ENCODE measurements at places on chromosomes 4 and X. TPM values are rescaled to one million over a fixed set of nuclear protein-coding genes. Genes with fewer than 3 reads are reported as not detected.

RPA4 gene
- 0.91 TPM for total RNA-seq

CENPVL2 gene
- 2.4 TPM for total RNA-seq

EOLA2 gene
- total RNA-seq, result 12.9 TPM

TRIM60 gene
- total RNA-seq, result not detected

STK32B gene
- 19.1 TPM for total RNA-seq

AGTR2 gene
- not detected for total RNA-seq

SPANXD gene
- total RNA-seq, result not detected

SLC16A2 gene
- 17.9 TPM for total RNA-seq

SPINK2 gene
- total RNA-seq, result not detected

GRCh38 chrX:132483951-132484350 lies 4.9 kb downstream of the MBNL3 start:
- DNase-seq, result no peak

DNA sequence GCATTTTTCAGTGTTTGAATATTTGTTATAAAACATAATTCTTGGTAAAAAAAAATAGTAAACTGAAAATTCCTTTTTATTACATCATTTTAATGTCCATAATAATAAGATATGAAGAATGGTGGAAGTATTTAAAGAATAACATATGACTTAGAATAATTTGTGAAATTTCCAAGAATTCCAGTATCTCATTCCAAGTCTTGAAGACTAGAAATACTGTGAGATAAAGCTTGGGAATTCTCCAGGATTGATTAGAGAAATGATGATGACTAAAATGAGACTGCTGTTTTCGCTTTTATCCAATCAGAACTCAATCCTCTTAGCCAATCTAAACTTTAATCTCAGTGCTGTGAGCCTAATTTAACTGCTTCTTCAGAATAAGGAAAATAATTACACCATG lies 184.2 kb upstream of the HCCS start:
- no peak for DNase-seq

GRCh38 chrX:79153348-79153747 lies 8.9 kb downstream of the GPR174 start:
- DNase-seq, result no peak

- no peak for DNase-seq
Observed at GRCh38 chr4:16449406-16449805, 223.1 kb upstream of the TAPT1 start.

GRCh38 chrX:120316587-120317283 lies 5.5 kb upstream of the TMEM255A start:
- no peak for DNase-seq

GRCh38 chr4:52825460-52826090 lies 36.5 kb upstream of the RASL11B start:
- DNase-seq, result no peak

GRCh38 chrX:53281321-53281822 lies at the start of gene IQSEC2:
Gene IQSEC2, minus strand, starts transcription at chrX:53281584.
- no peak for DNase-seq

DNA sequence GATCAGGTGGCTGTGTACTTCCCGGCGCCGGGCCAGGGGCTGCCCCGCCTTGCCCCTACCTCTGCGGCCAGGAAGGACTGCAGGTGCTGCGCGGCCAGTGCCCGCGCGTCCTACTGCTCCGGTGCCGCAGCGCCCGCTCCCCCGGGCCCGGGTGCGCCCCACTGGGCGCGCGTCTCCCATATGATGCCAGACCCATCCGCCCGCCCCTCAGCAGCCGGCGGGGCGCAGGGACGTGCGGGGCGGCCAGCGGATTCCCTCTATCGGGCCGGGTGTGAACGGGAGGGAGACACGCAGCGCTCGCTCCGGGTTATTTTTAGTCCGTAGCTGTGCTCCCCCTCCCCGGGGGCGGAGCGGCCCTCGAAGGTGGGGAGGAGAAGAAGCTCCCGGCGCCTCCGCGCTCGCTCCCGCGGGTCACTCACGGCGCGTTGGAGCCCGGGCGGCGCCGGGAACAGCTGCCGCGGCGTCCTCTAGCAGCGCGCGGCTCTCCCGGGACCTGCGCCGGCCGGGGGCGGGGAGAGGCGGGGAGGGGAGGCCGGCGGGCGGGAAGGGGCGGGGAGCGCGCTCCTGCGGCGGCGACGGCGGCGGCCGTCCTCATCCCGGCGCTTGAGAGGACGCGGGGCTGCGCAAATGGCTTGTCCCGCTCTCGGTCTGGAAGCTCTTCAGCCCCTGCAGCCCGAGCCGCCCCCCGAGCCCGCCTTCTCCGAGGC lies 103.6 kb downstream of the UCHL1 start:
- peak; percentile 71 for DNase-seq

- DNase-seq, result no peak
Observed at GRCh38 chr4:69484011-69484410, 11.7 kb downstream of the UGT2B4 start.

DNA sequence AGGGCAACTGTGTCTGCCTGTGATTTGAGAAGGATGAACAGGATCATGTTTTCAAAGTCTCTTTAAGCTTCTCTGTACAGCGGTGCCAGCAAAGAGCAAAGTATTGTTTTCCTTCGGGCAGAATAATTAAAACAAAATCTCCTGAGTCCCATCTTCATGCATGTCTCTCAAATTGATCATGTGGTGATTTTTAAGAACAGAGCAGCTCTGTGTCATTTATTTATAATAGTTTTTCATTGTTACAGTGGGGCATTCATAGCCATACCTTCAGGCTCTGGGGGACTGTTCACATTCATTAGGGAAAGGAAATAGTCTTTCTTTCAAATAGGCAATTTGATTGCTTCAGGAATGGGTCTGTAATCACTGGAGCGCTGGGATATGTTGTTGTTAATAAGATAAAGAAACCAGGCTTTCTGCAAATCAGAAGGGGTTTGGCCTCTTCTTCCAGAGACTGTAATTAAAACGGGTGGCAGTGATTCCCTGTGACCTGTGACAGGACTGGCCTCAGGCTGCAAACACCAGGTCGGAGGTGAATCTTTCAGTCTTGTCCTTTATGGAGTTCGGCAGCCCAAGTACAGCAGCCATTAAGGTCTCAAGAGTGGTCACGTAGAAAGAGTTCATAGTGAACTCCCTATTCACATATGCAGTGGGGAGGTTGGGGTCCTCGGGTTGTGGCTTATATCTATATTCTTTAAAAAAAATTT lies 29.3 kb upstream of the CBR4 start:
- no peak for DNase-seq

- no peak for DNase-seq
Observed at GRCh38 chr4:169770416-169770815, 12.7 kb upstream of the HPF1 start.

- no peak for DNase-seq
Observed at GRCh38 chrX:130902446-130902782, 595 bp downstream of the ENOX2 start.

- DNase-seq, result no peak
Observed at GRCh38 chrX:82230013-82230412, 1028.1 kb downstream of the SH3BGRL start.

GRCh38 chr4:114423582-114423981 lies 175.0 kb upstream of the UGT8 start:
- DNase-seq, result no peak

DNA sequence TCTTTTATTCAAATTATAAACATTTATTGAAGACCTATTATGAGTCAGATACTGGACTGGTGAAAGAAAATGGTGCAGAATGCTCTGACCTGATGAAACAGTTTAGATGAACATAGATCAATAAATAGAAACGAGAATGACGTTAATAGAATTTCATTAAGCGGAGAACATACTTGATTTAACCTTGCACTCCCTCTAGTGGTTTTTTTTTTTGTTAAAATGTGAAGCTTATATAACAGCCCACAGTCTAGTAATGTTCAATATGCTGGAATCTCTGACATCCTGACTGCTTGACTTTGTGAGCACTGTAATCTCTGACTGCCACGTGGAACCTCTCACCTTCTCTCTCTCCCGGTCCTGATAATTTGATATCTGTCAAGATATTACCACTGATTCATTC lies 32.3 kb downstream of the HDAC8 start:
- DNase-seq, result peak; percentile 47

GRCh38 chr4:66169341-66169740 lies 499.1 kb upstream of the EPHA5 start:
- DNase-seq, result no peak

DNA sequence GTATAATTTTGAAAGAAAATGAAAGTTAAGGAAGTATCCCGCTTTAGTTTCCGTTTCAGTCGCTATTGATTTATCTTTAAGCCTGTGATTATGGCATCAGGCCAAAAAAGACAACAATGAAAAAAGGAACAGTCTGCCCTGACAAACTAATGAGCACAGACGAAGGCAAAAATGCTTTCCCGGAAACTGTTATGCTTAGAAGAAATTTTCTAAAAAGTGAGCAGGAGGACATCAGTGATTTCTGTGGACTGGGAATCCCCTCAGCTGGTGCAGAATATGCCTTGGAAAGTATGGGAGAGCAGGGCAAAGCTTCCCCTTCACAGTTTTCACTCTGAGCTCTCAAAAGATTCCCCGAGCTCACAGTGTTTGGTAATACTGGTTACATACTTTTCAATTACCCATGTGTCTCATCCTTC lies 5.1 kb upstream of the CXCL10 start:
- DNase-seq, result no peak

GRCh38 chrX:119359618-119360382 lies 39.3 kb upstream of the SLC25A43 start:
- no peak for DNase-seq

DNA sequence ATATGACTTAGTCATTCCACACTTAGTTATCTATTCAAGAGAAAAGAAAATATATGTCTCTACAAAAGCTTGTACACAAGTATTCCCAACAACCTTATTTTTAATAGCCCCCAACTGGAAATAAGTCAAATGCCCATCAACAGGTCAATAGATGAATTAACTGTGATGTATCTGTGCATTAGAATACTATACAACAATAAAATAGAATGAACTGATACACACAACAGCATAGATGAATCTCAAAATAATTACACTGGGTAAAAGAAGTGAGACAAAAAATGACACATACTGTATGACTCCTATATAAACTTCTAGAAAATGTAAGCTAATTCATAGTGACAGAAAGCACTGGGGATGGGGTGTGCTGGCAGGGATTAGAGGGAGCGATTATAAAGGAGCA lies 354.1 kb upstream of the DIPK2B start:
- DNase-seq, result no peak

GRCh38 chrX:42746606-42747005 lies 31.4 kb downstream of the PPP1R2C start:
- no peak for DNase-seq

- no peak for DNase-seq
Observed at GRCh38 chr4:69748173-69748572, 12.2 kb downstream of the SULT1B1 start.

- no peak for DNase-seq
Observed at GRCh38 chrX:95145848-95146490, 1472.0 kb downstream of the FAM133A start.

- DNase-seq, result peak; percentile 13
Observed at GRCh38 chr4:95549246-95550114, 707 bp upstream of the UNC5C start.

DNA sequence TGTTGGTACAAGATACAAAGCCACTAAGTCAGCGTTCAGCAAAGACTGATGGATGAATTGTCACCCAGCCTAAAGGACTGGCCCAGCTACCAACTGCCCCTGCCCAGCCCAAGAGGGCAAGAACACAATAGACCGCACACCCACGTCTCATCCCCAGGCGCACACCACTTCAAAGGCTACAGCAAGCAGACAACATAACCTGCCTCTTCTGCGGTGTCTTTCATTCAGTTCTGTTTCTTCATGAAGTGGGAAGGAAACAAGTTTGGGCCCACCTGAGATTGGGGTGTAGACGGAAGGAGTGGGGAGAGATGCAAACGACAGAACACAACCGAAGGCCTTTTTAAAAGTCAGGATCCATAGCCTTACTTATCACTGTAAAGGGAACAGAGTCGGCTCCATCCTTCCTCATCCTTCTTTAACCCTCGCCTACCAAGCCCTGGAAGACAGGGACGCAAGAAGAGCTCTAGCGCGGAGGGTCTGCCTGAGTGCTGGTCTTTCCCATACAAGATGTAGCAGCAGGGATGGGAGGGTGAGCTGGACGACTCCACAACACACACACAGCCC lies 691 bp downstream of the SCARB2 start:
- no peak for DNase-seq

DNA sequence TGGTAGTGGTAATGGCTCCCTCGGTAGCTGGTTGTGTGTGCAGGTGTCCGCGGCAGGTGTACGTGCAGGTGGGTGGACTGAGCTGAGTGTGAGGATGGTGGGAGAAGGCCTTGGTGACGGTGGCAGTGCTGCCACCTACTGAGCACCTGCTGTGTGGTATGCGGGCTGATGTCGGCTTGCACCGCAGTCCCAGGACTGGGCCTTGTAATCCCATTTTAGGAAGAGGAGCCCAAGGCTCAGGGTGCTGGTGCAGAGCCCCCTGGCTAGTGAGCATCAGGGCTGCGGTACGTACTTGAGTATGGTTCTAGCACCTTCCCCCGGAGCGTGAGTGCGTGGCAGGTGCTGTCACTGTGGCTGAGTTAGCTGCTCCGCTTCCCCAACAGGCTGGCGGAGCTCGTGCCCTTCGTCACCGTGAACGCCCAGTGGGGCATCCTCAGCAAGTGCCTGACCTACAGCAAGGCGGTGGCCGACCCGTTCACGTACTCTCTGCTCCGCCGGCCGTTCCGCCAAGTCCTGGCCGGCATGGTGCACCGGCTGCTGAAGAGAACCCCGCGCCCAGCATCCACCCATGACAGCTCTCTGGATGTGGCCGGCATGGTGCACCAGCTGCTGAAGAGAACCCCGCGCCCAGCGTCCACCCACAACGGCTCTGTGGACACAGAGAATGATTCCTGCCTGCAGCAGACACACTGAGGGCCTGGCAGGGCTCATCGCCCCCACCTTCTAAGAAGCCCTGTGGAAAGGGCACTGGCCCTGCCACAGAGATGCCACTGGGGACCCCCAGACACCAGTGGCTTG lies 5.7 kb upstream of the CPZ start:
- DNase-seq, result no peak

DNA sequence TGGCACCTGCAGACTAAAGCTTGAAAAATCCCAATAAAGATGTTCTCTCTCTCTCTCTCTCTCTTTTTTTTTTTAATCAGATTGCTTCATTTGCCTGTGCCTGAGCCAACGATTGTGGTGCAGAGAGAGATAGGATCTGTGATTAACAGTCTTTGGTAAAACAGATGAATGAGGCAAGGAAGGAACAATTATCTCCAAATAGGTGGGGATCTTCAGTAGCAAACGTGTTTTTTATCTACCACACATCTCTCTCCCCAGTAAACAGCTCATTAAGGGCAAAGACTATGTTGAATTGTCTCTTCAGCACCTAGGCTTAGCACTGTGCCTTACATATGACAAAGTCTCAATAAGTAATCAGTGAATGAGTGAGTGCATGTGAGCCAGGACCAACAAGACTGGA lies 96.3 kb downstream of the SMIM20 start:
- DNase-seq, result no peak

DNA sequence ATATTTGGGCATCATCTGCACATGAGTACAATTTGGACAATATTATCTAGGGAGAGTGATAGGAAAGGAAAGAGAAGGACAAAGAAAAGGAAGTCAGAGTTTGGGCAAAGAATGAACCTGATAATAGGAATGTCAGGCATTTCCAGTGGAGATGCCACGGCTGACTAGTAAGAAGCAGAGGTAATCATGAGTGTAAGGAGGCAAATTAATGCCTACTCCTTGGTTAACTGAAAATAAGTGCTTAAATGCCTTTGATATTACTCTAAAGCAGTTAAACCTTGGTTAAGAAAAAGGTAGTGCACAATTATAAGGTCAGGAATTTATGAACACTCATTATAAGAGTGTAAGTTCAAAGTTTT lies 99.2 kb upstream of the DDIT4L start:
- no peak for DNase-seq

- DNase-seq, result no peak
Observed at GRCh38 chrX:71302461-71303213, 1.1 kb downstream of the ITGB1BP2 start.

Data from cerebellum (tissue), 4 donors.